Stimulated activated CD4-positive, alpha-beta T cell treated with anti-CD3 and anti-CD28 coated beads, Interleukin-1b, Interleukin-23, amount 100 ng/mL, for 1 hour (primary cell): ENCODE measurements at places on chromosomes 12 and 14.

DNA sequence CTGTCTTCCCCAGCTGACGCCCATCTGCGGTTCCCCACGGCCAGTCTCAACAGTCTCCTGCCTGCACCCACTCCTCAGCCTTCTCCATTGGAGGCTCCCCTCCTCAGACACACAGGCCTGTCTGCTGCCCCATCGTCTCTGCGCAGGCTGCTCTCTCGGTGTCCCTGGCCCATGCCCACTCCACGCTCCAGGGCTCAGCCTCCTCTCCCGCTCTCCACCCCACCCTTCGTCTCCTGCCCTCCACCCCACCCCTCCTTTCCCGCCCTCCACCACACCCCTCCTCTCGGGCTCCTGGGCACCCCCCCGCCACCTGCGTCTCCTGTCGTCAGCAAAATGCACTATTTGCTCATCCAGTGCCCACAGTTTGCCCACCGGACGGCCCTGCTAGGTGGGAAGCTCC lies 119.6 kb upstream of the DIO3 start:
- no peak for DNase-seq

- no peak for DNase-seq
Measured at GRCh38 chr12:68572661-68573060, 38.0 kb upstream of the RAP1B start.

- DNase-seq: no peak
Measured at GRCh38 chr14:92316937-92317336, 6.0 kb upstream of the SLC24A4 start.

DNA sequence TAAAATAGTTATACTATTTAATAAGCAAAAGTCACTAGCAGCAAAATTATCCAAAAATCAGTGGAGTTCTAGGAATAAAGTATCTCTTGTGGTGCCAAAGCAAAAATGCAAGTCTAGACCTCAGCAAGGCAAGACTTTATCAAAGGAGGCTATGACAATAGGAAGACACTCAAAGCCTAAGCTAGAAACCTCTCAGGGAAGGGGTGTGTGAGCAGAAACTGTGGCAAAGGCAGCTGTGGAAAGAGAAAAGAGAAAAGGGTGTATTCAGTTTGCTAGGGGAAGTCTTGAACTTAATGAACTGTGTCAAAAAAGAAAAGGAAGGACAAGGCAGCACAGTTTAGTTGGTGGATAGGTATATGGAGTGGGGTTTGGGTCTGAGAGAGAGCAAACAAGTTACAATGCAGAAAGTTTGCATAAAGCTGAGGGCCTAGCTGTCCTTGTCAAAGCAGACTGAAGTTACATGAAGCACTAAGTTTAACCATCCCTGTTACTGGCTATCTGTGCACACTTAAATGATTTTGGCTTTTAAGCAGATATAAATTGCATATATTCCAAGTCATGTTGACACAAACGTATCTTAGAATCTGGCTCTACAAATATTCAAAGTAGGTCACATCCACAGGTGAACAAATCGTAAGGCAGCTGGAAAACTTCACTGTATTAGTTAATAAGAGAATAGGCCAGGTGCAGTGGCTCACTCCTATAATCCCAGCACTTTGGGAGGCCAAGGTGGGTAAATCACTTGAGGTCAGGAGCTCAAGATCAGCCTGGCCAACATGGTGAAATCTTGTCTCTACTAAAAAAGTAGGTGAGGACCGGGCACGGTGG lies 31.0 kb upstream of the AMN1 start:
- DNase-seq: no peak

GRCh38 chr12:121124402-121125109 lies 8.1 kb upstream of the P2RX7 start:
- DNase-seq: no peak

DNA sequence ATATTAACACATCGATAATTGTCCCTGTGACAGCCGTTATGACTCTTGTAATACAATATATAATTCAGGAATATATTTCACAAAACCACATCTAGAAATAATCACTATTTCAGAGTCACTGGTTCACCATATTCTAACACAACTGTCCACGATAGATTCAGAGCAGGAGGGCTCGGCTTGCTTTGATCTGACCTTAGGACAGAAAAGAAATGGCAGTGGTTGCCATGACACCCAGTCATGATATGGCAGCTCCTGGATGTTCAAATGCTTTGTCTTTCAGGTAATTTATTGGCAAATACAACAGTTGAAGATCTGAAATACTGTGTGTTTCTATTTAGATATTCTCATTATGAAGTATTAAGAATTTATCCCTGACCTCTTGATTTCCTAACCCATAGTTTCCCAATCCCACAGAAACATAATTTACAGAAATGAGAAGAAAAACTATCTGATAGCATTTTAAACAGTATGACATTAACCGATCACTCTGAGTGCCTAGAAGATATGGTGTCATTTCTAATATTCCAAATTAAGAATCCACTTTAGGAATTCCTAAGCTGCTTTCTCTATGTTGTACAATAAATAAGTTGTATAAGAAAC lies 116.4 kb downstream of the EPS8 start:
- no peak for DNase-seq

- no peak for DNase-seq
Measured at GRCh38 chr14:30243207-30243606, 315.6 kb upstream of the PRKD1 start.

GRCh38 chr14:50635141-50635540 lies 33.0 kb downstream of the SAV1 start:
- no peak for DNase-seq

GRCh38 chr12:18953505-18953904 lies 176.0 kb upstream of the PLEKHA5 start:
- DNase-seq: no peak

DNA sequence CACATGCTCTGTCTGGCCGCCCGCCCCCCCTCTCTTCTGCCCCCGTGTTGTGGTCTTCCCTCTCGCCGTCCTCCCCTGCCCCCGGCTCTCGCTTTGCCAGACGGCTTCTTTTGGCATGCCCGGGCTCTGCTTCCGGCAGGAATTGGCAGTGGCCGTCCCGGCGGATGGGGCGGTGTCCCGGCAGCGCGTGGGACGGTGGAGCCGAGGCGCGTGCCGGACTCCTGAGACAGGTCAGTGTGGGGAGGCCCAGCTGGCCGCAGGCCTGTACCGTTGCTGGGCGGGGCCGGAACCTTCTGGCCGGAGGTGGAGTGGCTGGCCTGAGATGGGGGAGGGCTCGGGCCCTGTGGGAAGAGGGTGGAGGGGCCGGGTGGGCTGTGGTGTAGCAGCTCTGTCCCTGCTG lies 17.1 kb downstream of the KIF26A start:
- DNase-seq: no peak

DNA sequence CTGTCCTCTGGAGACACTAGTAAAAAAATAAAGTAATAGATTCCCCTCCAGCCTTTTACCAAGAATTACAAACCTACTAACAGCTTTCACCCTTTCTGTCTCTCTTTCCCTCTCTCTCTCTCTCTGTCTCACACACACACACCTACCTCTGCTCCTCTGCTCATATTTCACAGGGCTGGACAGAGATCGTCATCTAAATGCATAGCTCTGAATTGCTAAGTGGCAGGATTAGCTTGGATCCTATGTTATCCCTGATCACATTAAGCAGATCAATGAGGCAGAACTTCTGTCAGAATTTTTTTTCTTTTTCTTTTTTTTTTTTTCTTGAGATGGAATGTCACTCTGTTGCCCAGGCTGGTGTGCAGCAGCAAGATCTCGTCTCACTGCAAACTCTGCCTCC lies 22.9 kb downstream of the VCPKMT start:
- no peak for DNase-seq

GRCh38 chr14:93410021-93410420 lies 20.7 kb upstream of the UNC79 start:
- DNase-seq: no peak

GRCh38 chr14:82422230-82422629 lies 888.6 kb upstream of the SEL1L start:
- DNase-seq: no peak
